ENCODE measurements at places on chromosomes 11 and 22.

GRCh38 chr11:47340980-47341775 is 11.3 kb downstream of the MYBPC3 start:
- DNase-seq: no peak

- DNase-seq: no peak
Observed at GRCh38 chr22:47681411-47682165, 919.1 kb downstream of the TBC1D22A start.

- DNase-seq: peak; percentile 39
Observed at GRCh38 chr11:47394322-47395222, 13.8 kb upstream of the SLC39A13 start.

DNA sequence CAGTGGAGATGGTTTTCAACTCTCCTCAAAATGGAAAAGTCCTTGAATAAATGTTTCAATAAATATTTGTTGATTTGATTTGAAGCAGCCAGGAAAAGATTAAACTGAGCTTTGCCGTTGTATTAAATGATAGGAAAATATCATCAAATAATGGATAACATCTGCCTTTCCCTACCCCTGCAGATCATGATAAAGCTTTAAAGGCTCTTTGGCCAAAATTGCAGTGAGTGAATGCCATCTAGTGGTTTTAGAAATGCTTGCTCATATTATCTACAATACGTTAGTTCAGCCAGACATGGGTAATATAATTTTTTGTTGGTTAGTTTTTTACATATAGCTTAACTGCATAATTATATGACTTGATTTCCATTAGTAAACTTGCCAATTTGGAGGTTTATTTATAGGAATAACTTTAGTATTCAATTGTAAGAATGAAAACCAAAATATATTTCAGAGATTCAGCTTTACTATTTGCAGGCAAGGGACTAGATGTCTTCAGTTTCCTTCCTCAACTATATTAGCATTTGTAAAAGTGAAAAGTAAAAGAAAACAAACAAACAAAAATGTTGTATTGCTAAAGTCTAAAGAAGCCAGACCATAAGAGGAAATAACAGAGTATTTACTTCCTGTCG is 159.2 kb downstream of the MSANTD4 start:
- no peak for DNase-seq

DNA sequence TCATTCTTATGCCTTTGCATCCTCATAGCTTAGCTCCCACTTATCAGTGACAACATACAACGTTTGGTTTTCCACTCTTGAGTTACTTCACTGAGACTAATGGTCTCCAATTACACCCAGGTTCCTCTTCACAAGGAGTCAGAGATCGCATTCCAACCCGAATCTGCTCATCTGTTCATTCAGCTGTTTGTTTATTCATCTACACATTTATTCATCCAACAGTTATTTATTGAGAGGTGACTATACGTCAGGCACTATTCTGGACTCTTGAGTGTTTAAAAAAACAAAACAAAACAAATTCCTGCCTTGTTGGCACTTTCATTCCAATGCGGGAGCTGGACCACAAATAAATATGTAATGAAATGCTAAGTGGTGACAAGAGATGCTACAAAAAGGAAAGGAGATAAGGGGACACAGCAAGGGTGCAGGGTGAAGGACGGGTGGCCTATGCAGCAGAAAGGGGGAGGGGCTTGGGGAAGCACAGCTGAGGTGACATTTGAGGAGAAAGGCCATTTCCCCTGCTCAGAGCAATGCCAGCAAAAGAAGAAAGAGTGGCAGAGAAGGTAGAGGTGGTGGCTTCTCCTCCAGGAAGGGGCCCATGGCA is 393.8 kb upstream of the SYN3 start:
- no peak for DNase-seq

GRCh38 chr11:61414547-61414946 is 15.2 kb downstream of the CPSF7 start:
- DNase-seq: no peak

- DNase-seq: no peak
Observed at GRCh38 chr11:60362241-60362640, 16.1 kb upstream of the MS4A7 start.

DNA sequence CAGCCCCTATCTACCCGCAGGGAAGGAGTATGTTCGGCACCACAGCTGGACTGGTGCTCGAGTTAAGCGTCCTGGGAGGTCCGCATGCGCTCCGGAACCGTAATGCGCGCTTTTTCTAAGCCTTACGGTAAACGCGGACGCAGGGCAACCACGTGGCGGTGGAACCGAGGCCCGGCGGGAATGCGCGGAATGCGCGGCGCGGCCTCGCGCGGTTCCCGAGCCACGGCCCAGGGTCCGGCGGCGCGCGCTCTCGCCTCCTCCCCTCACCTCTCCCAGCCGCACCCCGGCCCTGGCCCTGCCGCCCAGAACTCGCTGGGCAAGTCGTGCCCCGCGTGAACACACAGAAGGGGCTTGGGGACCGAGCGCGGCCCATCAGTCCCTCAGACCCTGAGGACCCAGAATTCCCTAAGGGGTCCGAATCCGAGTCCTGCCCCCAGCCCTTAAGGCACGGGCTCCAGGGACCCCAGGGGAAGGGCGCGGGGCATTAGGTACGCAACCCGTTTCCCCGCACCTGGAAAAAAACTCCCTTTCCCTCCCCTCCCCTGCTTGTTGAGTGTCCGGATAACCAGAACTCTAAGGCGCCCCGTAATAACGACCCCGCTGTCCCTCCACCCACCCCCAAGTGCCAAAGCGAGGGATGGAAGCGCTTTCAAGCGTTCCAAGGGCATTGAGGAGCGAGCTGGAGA is 4.3 kb upstream of the CCND1 start:
- DNase-seq: no peak

DNA sequence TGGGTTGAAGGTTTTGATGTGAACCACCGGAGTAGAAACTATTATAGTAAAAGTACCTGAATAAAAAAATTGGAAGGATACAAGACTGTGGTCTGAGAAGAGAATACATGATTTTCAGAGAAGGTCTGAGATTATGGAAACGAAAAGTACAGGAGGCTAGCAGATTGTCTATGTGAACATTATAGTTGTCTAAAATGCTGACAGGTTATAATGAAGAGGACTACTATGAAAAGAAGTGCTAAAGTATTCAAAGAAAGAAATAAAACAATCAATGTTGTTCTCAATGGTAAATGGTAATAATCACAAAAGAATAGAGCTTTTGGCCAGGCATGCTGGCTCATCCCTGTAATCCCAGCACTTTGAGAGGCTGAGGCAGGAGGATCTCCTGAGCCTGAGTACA is 34.0 kb downstream of the RAB6A start:
- no peak for DNase-seq

DNA sequence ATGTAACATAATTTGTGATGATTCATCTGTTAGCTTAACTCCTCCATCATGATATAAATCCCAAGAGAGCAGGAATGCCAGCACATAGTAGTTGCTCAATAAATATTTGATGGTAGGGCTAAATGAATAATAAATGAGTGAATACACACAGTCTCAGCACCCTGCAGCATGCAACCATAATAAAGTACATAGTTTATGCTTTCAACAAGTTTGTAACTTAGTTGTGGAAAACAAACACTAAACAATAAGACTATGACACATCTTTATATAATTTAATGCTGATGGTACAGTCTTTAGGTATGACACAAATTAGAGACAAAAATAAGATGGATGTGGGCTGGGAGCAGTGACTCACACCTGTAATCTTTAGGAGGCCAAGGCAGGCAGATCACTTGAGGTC is 3.8 kb downstream of the ALKBH8 start:
- DNase-seq: no peak

- no peak for DNase-seq
Observed at GRCh38 chr11:59206635-59207034, 6.1 kb downstream of the MPEG1 start.

DNA sequence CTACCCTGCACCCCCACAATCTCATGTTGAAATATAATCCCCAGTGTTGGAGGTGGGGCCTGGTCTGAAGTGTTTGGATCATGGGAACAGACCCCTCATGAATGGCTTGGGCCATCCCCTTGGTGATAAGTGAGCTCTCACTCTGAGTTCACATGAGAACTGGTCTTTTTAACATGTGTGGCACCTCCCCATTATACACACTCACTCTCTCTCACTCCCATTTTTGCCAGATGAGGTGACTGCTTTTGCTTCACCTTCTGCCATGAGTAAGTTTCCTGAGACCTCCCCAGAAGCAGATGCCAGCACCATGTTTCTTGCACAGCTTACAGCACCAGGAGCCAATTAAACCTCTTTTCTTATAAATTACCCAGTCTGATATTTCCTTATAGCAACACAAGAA is 32.1 kb upstream of the DRD2 start:
- DNase-seq: no peak
